Activated naive CD4-positive, alpha-beta T cell treated with anti-CD3 and anti-CD28 coated beads, Interleukin-2, amount 50 U/mL, for 16 hours (primary cell): ENCODE measurements at places on chromosomes 3 and 15.

GRCh38 chr15:45112591-45113379 is 1.2 kb downstream of the DUOX2 start:
- DNase-seq = no peak

DNA sequence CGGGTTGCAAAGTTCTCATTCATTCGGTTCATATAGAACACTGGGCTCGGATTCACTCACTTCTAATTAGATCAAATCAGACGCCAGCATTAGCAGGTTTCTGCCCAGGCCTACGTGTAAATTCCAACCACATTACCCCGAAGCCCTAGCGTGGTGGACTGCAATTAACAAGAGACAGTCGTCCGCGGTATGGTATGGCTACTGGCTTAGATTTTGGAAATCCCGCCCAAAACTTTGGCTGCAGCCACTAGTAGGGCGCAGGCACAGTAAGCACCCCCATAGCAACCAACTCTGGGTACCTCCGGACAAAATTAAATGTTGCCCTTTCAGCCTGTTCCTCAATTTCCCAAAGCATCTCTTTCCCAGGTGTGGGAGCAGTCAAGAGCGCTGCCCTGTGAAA is 771 bp downstream of the RARRES1 start:
- DNase-seq = no peak

DNA sequence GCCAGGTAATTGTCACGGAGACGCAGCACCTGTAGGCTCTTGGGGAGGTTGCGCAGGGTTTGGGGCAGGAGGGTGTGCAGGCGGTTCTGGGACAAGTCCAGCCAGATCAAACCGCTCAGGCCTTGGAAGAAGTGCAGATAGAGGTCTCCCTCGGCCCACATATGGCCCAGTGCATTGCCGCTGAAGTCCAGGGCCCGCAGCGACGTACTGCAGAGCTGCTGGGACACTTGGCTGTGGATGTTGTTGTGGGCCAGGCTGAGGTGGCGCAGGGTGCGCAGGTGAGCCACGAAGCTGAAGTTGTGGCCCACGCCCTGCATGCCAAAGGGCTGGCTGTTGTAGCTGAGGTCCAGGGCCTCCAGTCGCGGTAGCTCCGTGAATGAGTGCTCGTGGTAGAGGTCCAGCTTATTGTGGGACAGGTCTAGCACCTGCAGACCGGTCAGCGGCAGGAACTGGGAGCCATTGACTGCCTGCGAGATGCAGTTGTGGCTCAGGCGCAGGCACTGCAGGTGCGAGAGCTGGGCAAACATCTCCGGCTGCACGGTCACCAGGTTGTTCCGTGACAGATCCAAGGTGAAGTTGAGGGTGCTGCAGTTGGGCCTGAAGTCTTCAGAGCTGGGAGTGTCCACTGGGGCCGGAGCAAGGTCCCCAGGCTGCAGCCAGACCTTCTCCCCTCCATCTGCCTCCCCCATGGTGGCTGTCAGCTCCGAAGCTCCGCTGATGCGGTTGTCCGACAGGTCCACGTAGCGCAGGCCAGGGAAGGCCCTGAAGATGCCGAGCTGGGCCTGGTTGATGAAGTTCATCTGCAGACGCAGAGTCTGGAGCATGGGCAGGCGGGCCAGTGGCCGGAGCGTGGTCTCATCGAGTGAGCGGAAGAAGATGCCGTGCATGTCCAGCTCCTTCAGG is 2.9 kb downstream of the TLR9 start:
- peak; percentile 7 for DNase-seq

- no peak for DNase-seq
These were observed 279.3 kb upstream of the C2CD4B start for GRCh38 chr15:62444104-62445022.

DNA sequence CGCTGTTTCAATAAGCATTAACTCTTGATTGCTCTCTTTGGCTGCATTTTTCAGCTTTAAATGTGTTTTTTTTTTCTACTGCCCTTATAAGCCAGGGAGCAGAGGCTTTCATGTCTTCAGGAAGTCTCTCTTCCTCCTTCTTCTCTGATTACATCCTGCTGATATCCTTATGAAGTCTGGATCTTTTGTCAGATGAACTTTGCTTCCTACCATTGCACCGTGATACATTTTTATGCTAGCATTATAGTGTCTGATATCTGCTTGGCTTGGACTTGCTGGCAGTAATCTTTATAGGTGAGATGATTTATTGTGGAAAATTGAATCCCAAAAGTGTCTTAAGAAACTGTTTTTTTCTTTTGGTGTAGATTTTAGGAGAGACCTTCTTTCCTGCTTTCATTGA is 160.4 kb upstream of the CFAP20DC start:
- DNase-seq = no peak

DNA sequence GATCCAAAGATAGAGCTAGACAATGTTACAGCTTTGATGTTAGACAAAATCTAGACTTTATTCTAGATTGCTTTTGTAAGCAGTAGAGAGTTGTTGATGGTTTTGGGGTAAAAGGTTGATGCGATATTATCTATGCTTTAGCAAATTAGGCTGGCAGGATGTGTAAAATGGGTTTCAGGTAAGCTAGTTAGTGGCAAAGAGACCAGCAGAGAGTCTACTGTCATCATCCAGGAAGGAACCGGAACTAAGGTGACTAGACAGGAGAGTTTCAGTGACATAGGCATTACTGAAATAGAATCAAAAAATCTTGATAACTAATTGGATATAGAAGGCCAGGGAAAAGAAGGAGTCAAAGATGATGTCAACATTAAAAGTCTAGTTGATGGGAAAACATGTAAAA is 11.1 kb downstream of the OR5K2 start:
- DNase-seq = no peak

GRCh38 chr3:182284793-182285192 is 508.5 kb upstream of the ATP11B start:
- DNase-seq = no peak

DNA sequence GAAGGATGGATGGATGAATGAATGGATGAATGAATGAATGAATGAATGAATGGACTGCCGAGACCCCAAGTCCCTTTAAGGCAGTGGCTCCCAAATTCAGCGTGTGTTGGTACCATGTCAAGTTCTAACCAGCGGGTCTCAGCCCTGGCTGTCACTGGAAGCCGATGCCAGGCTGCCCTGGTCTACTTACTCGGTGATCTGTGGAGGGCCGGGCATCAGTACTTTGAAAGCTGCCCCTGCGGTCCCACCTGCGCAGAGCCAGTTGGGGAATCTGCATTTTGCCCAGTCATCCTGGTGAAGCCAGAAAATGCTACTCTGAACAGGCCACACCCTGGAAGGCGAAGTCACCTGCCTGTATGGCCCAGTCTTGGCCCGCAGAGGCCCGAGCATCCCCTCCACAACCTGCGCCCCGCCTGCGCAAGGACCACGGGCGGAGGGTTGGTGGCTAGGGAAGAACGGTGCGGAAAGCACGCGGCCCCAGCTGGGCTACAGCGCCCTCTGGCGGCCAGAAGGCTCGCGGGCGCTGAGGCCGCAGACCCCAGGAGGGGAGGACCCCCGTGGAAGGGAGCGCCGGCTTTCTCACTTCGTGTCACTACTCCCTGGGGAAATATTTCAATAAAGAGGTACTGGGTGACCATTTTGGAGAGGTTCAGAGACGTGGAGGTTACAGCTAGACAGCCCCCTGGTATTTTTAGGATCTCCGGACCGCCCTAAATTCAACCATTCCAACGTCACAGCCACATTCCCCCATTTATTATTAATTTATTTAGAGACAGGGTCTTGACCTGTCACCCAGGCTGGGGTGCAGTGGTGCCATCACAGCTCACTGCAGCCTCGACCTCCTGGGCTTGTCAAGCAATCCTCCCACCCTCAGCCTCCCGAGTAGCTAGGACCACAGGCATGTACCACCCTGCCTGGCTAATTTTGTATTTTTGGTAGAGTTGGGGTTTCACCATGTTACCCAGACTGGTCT is 34.9 kb downstream of the PRKCD start:
- DNase-seq = peak; percentile 60

DNA sequence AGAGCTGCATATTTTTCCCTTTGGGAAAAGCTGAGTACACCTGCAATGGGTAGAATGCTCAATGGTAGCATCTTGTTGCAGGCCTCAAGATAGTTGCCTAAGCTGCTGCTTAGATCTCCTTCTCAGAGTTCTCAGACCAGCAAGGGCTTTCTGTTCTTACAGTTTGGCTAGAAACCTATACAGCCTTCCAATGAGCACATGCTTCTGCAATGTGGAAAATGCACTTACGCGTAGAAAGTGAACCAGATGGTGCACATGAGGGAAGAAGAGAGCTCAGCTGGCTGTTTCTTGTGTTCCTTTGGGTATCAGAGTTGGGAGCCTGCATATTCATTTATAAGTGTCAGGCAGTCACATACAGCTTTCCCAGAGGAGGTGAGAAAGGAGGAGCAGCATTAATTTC is 136.4 kb downstream of the B3GALNT1 start:
- DNase-seq = no peak

GRCh38 chr15:80266113-80266512 is 14.1 kb upstream of the CTXND1 start:
- no peak for DNase-seq

- no peak for DNase-seq
These were observed 469 bp downstream of the GUCA1C start for GRCh38 chr3:108953210-108953609.

GRCh38 chr15:60374628-60375081 is 23.1 kb downstream of the ANXA2 start:
- DNase-seq = no peak

DNA sequence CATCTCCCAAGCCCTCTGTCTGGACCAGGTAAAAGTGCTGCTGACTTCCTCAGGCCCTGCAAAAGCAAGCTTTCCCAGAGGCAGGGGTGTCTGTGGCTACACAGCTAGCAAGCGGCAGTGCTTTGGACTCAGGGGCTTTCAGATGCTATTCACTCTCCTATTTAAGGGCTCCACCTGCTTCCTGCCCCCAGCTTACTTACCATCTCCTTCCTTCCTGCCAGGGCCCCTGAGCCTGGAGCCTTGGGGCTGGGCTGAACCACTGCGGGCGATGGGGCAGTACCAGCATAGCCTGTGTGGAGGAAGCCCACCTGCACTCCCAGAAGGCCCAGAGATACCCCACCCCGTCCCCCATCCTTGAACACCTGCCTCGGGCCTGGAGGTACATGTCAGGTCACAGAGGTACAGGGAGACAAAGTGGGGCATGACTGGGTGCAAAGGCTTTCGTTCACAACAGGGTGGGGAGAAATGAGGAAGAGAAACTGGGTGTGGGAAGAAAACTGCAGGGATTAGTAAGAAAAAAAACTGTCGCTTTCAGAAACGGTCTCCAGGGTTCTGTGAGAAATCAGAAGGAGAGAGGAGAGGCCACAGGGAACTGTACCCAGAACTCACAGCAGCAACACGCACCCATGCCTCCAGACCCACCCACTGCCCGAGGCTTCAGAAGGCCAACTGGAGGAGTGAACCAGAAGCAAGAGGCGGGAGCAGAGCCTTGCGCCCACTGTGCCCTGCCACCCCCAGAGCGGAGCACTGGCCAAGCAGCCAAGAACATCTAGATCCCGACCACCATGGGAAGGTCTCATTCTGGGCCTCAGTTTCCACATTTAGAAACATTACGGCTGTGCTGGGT is 49.5 kb downstream of the CCDC12 start:
- DNase-seq = no peak

- DNase-seq = no peak
These were observed 260.3 kb downstream of the RAP2B start for GRCh38 chr3:153422314-153422713.

GRCh38 chr3:146218880-146219866 is 31.7 kb downstream of the PLSCR4 start:
- peak; percentile 32 for DNase-seq

DNA sequence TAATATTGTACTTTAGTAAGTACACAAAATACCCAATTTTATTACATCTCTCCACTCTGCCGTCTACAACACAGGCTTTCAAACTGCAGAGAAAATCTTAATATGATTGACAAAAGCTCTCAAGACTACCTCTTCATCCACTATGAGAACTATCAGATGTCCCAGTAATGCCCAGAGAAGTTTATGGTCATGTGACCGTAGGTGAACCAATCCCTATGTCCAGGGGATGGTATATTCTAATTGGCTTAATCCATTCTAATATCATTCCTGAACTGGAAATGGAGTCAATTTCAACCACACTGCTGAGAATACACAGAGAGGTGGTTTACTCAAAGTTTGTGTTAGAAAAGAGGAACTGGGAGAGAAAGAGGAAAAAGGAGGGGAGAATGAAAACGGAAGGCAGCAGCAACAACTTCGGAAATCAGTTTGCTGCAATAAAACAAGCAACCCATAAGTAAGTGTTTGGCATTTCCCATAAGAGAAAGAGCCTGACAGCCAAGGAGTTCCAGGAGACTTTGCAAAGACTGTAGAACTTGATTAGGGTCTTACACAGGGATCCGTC is 7.3 kb downstream of the SST start:
- no peak for DNase-seq

GRCh38 chr15:55694652-55695150 is 48.3 kb downstream of the PRTG start:
- no peak for DNase-seq

DNA sequence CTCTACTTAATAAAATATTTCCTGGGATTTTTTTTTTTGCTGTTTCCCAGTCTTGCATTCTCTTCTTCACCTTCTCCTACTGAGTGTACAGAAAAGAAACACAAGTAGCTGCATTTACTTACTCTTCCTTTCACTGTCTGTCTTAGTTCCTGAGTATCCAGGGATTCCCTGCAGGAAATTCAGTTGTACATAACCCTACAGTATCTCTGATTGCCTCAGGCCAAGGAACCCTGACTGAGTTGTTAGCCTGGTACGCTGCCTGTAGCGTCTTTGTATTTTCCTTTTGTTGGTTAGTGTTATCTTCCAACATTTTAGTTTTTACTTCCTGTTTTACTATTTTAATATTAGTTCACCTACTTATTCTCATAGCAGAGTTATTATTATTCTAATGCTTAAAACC is 142.5 kb upstream of the ROBO1 start:
- DNase-seq = no peak

DNA sequence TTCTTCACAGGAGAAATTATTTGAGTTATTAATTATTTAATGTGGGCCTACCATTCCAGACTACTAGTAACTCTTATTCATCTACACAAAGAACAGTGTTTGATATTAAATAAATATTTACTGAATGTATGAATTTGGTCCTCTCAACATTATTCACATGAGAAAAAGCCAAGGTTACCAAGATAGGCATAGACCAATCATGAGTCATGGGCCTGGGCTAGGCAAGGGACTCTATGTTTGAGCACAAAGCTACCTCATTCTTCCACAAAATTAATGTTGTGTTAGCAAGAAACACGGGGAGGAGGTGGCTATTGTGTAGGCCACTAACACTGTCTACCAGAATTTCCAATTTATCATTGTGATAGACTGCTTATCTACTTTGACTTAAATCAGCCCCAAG is 115.7 kb downstream of the SERPINI1 start:
- no peak for DNase-seq

DNA sequence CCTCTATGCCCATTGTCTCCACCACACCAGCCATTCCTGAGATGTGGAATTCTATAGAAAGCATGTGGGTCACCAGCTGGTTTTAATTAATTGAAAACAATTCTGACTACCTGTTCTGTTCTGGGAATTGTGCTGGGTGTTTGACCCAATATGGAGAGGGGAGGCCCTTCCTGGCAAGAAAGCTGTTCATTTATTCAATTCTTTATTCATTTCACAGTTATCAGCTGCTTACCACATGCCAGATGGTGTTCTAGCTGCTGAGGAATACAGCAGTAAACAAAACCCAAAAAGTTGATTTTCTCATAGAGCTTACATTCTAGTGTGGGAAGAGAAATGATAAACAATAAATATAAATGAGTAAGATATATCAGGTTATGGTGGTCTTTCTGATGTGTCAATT is 296.1 kb upstream of the RASGRP1 start:
- DNase-seq = no peak

- DNase-seq = no peak
These were observed 7.6 kb downstream of the NR1D2 start for GRCh38 chr3:23952646-23953045.

- DNase-seq = no peak
These were observed 197.1 kb downstream of the SATB1 start for GRCh38 chr3:18228060-18228459.
